ENCODE measurements at places on chromosomes 6 and 20.

GRCh38 chr6:76465410-76465809, 392.9 kb upstream of the IMPG1 start:
- no peak for DNase-seq

GRCh38 chr6:133340557-133340956, 99.4 kb downstream of the EYA4 start:
- DNase-seq = no peak

- no peak for DNase-seq
These were observed 593.0 kb downstream of the FRK start for GRCh38 chr6:115467726-115468125.

DNA sequence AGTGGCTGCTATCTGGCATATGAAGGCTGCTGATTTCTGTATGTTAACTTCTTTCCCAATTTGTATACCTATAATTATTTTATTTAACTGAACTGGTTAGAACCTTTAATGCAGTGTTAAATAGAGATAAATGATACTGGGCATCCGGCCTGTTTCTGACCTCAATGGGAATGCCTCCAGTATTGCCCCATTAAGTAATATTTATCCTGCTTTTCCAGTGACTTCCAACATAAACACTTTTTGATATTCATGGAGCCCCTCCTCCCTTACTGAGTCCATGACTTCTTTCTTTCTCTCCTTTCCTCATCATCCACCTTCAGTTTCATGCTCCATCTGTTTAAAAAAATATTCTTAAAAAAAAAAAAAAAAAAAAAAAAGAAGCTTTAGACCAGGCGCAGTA, 8.8 kb downstream of the TRIM27 start:
- DNase-seq = no peak

DNA sequence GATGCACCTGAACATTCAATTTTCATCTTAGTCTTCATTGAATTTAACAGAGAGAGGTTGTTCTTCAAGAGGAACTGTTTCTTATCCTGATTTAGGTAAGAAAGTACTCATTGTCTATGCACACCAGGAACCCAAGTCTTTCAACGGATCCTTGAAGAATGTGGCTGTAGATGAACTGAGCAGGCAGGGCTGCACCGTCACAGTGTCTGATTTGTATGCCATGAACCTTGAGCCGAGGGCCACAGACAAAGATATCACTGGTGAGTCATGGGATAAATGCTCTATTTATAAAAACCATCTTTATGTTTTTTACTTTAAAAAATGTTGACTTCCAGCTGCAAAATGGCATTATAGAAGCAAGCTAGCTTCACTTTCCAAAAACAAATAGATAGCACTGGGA, 10.2 kb downstream of the NQO2 start:
- DNase-seq = no peak

GRCh38 chr6:150290429-150290828, 78.4 kb upstream of the IYD start:
- no peak for DNase-seq

- no peak for DNase-seq
These were observed 22.8 kb downstream of the NPEPL1 start for GRCh38 chr20:58715391-58715800.

- DNase-seq = no peak
These were observed 17.3 kb upstream of the BTN3A2 start for GRCh38 chr6:26347699-26348098.

DNA sequence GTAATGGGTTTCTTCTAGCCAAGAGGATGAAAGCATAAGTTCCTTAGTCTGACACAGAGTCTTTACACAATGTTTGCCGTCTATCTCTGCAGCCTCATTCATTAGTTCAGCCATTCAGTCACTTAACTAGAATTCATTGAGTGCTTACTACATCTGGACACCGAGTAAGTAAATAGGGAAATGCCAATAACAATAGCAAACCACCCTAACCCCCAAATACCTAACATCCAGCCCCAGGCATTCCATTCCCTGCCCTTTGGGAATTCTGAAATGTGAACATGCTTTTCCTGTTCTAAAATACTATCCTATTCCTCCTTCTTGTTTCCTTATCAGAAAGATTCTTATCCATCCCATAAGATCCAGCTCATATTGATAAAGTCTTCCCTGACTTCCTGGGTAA, 277.6 kb upstream of the RNF217 start:
- DNase-seq = no peak

- DNase-seq = no peak
These were observed 3.4 kb downstream of the RSPH9 start for GRCh38 chr6:43648248-43648647.

DNA sequence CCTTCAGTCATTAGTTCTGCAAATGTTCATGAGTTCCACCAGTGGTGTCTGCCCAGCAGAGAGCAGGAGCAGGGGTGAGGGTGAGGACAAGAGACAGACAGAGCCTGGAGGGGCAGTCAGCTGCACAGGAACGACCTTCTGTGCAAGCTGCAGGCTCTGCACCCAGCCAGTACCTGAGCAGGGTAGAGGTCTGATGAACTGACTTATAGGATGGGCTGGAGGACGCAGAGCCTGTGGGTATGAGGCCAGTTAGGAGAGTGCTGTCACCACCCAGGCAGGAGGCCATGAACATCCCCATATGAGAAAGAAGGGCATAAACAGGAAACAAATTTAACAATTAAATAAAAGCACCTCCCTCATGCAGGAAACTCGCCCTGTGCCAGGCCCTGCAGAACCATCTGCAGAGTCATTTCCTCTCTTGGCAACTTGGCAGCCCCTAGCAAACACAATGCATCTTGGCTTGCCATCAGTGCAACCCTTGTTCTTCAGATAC, 17.9 kb downstream of the C6orf15 start:
- no peak for DNase-seq

- no peak for DNase-seq
These were observed 98.6 kb upstream of the RNF24 start for GRCh38 chr20:4113615-4114603.

DNA sequence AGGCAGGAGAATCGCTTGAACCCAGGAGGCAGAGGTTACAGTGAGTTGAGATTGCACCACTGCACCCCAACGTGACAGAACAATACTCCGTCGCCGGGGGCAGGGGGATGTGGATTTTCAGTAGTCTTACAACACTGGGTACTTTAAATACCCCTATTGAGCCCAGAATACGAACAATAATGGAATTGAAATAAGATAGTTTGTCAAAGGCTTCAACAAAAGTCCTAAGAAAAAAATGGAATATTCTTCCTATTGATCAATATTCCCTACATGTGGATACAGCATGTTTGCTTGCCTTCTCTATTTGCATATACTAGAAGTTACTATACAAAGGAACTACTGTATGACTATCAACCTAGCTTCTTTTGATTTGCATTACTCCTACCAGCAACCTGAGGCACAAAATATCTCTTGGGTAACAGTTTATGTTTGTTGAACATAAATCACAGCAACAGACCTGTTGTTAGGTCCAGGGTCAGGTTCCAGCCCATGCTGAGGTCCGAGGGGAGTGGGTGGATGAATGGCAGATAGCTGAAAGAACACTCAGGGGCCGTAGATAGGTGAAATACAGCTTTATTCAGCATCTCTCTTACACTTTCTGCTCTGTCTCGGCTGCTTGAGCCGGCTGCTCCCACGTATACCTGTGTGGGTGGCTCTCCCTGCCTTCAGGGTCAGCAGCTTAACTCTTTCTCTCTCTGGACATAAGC, 23.8 kb downstream of the MAN1A1 start:
- DNase-seq = no peak

DNA sequence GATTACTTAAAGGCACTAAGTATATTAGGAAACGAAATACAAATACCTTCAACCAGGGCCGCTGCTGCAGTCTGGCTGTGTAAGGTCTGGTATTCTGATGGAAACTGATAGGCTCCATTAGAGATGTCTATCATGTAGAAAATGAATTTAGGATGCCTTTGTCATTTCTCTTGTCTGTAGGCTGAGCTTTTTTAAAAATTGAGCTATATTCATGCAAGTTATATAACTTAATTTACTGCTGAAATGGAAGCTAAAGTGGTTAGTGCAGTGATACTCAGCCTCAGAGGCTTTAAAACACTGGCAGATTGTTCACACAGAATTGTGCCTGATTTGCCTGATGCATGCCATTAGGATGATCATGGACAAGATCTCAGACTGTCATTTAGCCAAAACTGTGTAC, 286.2 kb upstream of the QKI start:
- DNase-seq = no peak

- DNase-seq = no peak
These were observed 94.3 kb downstream of the INSM1 start for GRCh38 chr20:20462185-20462584.

DNA sequence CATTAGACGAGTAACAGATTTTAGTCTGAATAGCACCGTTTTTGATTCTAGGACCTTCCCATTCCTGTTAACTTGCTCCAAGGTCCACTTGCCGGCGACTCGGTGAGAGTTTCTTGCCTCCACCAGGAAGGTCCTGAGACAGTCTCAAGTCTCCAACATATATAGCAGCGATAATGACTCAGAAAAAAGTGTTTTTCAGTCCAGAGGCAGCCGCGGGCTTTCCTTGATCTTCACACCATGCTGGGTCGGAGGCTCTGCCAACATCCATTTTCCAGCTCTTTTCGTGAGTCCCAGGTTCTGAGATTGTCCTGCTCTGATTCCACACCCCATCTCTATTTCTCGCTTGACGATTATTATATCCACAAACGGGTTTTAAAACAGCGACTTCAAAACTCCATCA, 170.5 kb downstream of the GPX5 start:
- no peak for DNase-seq

- DNase-seq = no peak
These were observed 375.4 kb upstream of the HS3ST5 start for GRCh38 chr6:114718186-114718585.

DNA sequence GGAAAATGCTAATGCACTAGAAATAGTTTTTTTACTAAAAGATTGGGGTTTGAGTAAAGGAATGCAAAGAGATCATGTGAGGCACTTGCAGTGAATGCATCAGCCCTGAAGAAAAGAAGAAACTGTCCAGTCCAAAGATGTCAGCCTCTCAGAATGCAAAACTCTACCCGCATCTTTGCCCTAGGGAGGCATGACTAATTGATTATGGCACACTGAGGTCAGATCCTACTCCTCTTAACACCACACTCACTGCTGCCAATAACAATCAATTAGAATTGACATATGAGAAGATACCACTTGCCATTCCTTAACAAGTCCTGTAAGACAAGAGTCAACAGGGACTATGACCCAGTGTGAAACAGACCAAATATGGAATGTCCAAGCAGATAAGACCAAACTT, 262.3 kb upstream of the PLN start:
- no peak for DNase-seq

- DNase-seq = no peak
These were observed 259.2 kb downstream of the DLL1 start for GRCh38 chr6:170031684-170032121.

- no peak for DNase-seq
These were observed 81.5 kb downstream of the EDN1 start for GRCh38 chr6:12371641-12372146.

DNA sequence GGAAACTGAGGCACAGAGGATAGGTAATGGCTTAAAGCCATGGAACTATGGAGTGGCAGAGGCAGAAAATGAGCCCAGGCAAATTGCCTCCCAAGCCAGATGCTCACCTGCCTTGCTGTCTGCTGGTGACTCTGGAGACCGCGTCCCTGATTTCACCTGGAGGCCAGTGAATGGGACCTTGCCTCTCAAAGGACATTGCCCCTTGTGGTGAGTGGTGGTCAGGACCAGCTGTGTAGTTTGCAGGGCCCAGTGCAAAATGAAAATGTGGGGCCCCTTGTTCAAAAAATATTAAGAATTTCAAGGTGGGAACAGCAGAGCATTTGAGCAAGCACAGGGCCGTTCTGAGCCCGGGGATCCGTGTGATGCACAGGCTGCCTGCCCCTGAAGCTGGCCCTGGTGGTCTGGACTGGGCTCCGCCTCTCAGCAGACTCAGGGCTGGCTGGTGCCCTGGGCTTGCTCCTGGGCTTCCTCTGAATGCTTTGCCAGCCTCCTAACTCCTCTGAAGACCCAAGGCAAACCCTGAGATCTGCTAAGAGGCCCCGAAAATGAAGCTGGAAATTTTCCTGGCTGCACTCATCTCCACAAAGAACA, 19.8 kb upstream of the KCNG1 start:
- no peak for DNase-seq

- no peak for DNase-seq
These were observed 878.6 kb upstream of the CITED2 start for GRCh38 chr6:140253096-140253495.

DNA sequence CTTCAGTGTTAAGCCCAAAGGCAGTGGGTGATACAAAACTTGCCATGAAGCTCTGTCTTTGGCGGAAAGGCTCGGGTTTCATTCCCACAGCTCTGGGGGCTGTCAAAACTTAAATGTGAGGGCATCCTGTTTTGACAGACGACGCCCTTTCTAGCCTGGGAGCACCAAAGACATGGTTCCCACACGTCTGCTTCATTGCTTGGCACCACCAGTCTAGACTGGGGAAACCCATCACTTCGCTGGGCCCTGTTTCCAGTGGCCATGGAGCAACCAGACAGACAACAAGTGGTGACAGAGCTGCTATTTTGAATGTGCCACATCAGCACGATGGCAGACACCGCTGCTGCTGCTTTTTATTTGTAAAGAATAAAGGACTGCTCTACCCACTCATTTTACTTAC, 127.5 kb downstream of the SASH1 start:
- DNase-seq = no peak

DNA sequence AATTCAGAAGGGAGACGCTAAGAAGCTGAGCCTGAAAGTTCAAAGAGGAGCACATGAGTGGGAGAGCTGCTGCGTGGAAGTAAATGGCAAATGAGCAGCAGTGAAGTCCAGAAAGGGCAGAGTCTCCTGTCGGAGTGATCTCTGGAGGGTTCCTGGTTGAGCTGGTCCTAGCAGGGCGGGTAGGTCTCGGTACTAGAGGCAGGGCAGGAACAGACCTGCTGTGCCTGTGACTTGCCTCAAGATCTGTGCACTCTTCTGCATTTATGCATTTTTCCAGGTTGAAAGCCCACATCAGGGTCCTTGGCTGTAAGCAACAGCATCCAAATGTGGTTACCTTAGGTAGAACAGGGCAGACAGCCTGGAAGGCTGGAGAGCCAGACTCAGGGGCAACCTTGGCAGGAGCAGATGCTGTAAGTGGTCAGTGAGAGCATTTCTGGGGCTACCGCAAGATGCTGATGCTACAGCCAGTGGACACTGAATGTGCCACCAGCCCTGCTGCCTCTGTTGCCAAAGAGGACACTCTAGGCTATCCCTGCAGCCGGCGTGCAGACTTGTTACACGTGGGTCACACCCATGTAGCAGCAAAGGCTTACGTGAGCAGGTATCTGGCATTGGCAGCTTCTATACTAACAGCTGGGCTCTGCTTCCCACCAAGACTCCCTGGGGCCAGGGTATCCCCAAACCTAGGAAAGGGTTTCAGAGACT, 8.4 kb downstream of the DUSP22 start:
- no peak for DNase-seq

DNA sequence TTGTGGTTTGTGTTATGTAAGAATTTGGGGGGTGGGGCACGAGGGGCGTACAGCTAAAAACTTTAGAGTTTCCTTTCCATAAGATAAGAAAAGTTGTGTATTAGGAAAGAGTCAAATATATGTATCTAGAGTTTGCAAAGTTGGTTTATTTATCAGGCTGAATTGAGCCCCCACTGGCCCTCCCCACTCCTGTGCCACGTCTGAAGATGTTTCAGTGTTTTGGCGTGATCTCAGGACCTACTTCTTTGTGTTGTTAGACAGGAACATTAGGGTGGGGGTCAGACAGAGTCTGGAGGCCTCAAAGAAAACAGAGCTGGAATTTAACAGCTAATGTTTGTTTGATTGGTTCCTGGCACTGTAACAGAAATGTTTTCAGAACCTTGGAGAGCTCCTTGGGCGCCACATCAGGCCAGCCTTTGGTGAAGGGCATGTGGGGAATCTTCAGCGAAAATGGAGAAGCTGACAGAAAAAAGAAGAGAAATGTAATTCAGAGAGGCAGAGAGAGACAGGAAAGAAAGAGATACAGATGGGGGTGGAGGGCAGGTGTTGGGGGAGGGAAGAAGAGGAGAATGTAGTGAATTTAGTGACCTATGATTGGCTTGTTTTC, 674 bp downstream of the NRSN1 start:
- DNase-seq = peak; percentile 13
